ENCODE measurements at places on chromosomes 7 and 10. TPM values are rescaled to one million over a fixed set of nuclear protein-coding genes. Genes with fewer than 3 reads are reported as not detected.

DNA sequence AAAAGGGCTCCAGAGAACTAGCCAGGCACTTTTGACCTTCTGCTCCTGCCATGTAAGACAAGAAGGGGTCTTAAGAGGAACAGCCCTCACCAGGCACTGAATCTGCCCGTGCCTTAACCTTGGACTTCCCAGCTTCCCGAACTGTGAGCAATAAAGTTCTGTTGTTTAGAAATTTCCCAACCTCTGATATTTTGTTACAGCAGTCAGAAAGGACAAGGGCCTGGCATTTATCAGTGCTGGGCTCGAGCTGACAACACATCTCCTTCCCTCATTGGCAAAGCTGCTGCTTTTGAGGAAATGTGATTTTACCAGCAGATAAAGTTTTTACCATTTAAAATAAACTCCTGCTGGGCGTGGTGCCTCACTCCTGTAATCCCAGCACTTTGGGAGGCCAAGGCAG is 103.5 kb downstream of the GPR26 start:
- DNase-seq = no peak

GRCh38 chr10:111127081-111127848 is 50.4 kb downstream of the ADRA2A start:
- DNase-seq = no peak

DNA sequence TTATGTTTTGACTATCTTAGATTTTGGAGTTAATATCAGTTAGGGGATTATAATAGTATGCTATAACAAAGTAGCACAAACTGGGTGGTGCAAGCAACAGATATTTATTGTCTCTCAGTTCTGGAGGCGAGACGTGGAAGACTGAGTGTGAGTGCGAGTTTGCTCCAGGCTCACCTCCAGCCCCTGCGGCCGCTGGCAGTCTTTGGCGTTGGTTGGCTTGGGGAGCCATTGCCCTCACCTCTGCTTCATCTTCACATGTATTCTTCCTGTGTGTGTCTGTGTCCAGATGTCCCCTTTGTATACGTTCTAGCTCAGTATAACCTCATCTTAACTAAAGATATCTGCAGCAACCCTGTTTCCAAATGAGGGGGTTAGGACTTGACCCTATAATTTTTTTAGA is 343.9 kb upstream of the COBL start:
- DNase-seq = no peak

- DNase-seq = peak; percentile 5
Measured at GRCh38 chr10:132885451-132886210, 56.7 kb downstream of the CFAP46 start.

GRCh38 chr7:30815388-30815854 is 44.2 kb downstream of the MINDY4 start:
- no peak for DNase-seq

- DNase-seq = no peak
Measured at GRCh38 chr7:94741179-94741578, 85.2 kb upstream of the SGCE start.

DNA sequence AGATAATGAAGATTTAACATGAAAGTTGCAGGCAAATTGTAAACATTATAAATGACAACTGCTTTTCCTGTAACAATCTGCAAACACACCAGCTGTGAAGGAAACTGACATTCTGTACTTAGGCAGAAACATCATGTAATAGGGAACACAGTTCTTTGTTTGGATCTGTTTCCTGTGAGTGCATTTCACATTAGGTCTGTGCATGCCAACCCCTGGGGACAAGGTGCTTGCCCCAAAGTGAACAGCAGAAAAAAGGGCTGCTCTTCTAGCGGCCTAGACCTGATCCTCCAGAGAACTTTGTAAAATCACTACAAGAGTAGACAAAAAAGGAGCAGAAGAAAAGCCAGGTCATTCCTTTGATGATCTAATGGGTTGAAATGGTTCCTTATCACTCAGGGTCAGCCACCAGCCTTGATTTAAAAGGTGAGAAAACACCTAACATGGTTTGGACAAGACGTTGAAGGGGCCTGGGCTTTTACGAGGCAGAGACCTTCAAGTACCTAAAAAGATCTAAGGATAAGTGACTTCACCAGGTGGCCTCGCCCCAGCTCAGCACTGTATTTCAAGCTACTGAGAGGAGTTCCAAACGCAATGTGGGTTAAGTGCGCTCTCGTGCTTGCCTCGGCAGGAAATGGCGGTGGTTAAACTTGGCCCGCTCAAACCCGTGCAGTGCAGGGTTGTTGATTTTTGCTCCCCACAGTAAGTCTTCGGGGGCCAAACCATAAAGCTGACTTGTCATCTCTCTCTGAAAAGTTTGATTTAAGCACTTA is 249.7 kb downstream of the CREB5 start:
- DNase-seq = no peak

DNA sequence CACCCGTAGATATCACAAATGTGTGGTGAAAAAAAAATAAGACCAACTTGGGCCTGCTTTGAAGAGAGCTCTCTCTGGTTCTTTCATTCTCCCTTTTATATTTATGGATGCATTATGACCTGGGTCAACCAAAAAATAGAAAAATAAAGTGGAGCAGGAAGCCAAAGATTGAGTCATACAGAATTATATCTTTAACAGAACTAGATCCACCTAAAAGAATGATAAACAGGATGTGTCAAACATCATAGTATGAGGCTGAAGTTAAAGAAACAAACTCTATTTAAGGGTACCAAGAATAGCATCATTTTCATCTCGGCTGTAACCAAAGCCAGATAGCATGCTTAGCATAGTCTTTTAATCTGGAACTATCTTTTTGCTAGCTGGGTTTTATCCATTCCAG is 28.8 kb upstream of the NMT2 start:
- DNase-seq = no peak

- DNase-seq = no peak
Measured at GRCh38 chr7:107850643-107851042, 40.3 kb upstream of the DLD start.

DNA sequence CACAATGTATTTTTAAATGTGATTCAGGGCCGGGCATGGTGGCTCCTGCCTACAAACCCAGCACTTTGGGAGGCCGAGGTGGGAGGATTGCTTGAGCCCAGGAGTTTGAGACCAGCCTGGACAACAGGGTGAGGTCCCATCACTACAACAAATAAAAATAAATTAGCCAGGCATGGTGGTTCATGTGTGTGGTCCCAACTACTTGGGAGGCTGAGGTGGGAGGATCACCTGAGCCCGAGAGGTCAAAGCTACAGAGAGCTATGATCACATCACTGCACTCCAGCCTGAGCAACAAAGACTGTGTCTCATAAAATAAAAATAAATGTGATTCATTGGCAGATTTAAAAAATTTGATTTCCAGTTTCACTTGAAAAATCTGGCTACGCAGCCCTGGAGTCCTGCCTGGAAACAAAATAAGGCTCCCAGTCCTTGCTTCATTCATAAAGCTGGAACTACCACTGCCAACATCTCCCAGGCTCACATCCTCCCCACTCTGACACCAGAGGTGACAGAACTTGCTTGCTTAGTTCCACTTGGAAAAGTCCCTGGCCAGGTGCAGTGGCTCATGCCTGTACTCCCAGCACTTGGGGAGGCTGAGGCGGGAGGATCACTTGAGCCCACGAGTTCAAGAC is 27.9 kb upstream of the SLC35G1 start:
- DNase-seq = no peak

- DNase-seq = no peak
Measured at GRCh38 chr10:99532687-99533495, at the start of gene NKX2-3. Gene NKX2-3, plus strand, starts transcription at chr10:99532942. Its CDS starts 190 bp downstream, at chr10:99533132.

DNA sequence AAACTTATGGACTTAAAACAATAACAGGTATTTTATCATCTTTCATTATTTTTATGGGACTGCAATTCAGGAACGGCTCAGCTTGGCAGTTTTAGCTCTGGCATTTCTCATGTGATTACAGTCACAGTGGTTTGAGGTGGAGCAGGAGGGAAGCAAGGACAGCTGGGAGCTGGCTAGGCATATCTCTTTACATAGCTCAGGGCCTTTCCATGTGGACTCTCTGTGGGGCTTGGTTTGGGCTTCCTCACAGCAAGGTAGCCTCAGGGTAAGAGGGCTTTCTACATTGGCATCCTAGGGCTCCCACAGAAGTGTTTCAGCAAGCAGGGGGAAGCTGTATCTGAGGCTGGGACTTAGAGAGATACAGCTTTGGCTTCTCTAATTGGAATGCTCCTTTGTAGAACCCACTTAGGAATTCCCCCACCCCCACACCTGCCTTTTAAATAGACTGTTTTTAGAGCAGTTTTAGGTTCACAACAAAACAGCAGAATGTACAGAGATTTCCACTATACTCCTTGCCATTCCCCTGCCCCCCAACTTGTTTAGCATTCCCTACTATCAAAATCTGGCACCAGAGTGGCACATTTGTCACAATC is 26.6 kb upstream of the SDHAF3 start:
- no peak for DNase-seq

DNA sequence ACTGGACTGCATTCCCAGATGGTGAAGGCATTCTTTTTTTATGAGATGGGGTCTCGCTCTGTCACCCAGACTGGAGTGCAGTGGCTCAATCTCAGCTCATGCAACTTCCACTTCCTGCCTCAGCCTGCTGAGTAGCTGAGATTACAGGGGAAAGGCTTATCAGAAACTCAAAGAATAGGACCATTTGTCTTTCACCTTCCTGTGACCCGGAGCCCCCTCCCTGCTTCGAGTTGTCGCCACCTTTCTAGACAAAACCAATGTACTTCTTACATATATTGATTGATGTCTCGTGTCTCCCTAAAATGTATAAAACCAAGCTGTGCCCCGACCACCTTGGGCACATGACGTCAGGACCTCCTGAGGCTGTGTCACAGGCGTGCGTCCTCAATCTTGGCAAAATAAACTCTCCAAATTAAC is 1.8 kb upstream of the METTL27 start:
- DNase-seq = no peak

GRCh38 chr7:103487419-103487818 is 41.4 kb upstream of the SLC26A5 start:
- no peak for DNase-seq

DNA sequence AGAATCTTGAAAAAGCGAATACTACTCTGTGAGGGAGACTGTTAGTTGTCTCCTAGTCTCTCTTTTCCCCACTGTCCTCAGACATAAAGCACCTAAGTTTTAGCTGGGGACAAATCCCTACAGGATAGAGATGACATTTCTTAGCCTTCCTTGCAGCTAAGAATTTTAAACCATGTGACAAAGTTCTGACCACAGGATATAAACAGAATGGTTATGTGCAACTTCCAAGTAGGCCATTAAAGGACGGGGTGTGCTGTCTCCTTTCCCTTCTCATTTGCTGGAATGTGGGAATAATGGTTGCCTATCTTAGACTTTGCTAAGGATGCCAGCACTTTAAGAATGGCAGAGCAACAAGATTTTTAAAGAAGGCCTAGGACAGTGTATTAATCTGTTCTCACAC is 74.9 kb upstream of the PRPS1L1 start:
- DNase-seq = no peak

GRCh38 chr7:129831424-129832058 is 121.2 kb downstream of the UBE2H start:
- peak; percentile 47 for DNase-seq

DNA sequence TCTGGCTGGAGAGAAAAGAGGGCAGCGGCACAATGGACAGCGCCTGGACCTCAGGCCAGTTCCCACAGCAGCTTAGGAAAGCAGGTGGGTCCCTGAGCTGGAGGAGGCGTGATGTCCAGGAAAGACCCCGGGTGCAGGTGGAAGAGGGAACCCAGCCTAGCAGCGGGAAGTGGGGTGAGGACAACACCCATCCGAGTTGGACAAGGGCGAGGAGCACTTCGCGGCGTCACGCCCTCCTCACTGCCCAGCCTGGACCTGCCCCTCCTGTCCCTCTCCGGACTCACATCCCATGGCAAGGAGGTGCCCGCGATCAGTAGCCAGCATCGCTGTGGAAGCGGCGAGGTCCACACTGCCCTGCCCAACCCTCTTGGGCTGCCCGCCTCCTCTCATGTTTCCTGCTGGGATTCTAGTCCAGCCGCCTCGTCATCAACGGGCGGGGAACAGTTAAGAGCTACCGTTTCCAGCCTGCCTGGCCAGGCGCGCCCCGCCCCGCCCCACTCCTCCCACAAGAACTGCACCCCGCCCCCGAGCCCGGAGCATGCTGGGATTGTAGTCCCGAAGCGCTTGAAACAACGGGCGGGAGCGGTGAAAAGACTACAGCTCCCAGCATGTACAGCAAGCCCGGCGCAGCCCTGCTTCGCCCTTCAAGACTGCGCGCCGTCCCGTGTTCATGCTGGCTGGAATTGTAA is 930.6 kb upstream of the ZNF722 start:
- DNase-seq = peak; percentile 16

- DNase-seq = no peak
Measured at GRCh38 chr10:43172645-43173044, 34.4 kb downstream of the CSGALNACT2 start.

DNA sequence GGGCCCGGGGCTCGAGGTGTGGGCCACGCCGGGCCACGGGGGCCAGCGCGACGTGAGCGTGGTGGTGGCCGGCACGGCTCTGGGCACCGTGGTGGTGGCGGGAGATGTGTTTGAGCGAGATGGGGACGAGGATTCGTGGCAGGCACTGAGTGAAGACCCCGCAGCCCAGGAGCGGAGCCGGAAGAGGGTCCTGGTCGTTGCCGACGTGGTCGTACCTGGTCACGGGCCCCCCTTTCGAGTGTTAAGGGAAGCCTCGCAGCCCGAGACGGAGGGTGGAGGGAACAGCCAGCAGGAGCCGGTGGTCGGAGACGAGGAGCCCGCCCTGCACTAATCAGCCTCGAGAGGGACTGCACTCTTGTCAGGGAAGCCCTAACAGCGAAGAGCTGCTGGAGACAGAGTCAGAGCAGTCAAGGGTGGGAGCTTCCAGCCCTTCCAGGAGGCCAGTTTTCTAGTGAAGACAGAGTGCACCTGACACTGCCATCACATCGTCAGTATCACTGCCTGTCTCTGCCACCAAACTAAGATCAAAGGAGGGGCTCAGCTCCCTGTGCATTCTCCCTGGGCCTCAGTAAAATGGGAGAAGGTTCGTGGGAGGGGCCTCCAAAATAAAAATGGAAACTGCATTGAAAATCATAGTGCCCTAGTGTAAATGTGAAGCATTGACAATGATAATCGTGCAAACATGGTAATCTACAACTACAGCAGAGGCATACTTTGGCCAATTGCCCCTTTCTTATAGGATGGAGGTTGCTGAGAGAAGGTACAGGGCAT is 1.3 kb downstream of the MBLAC1 start:
- DNase-seq = no peak

GRCh38 chr7:142053988-142054387 is 57.5 kb upstream of the MGAM2 start:
- DNase-seq = no peak

GRCh38 chr7:8210845-8211724 is 50.9 kb downstream of the ICA1 start:
- no peak for DNase-seq

- DNase-seq = no peak
Measured at GRCh38 chr7:24842449-24843241, 85.4 kb upstream of the GSDME start.

NUTM2A gene
- not detected for total RNA-seq

GBX1 gene
- 0.41 TPM for total RNA-seq

PRR15 gene
- total RNA-seq = 2.3 TPM

STAMBPL1 gene
- total RNA-seq = 4.1 TPM

TMEM176B gene
- total RNA-seq = 27.6 TPM

DOCK4 gene
- 78.9 TPM for total RNA-seq

MKI67 gene
- 0.24 TPM for total RNA-seq

CDNF gene
- not detected for total RNA-seq

Measured in uterus (tissue), 4 donors.